ENCODE measurements at places on chromosomes 13 and 19.
A peak's percentile ranks its signal among the peaks of the same experiment; 100 is the strongest.

DNA sequence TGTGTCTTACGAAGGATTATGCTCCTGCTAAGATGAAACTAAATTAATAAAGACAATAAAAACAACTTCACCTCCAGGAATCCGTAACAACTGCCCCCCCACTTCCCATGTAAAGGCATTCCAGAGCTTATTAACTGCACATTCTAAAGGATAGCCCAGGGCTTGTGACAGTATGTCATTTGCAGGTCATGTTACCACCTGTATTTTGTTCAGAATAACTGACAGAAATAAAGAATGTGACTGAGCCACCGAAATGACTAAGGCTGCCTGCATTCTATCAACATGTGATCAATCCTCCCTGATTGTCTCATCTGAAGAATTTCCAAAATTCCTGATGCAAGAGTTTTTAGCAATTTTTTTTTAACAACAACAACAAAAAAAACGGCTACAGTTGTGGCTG lies 117.2 kb downstream of the MIPEP start:
- no peak for DNase-seq

DNA sequence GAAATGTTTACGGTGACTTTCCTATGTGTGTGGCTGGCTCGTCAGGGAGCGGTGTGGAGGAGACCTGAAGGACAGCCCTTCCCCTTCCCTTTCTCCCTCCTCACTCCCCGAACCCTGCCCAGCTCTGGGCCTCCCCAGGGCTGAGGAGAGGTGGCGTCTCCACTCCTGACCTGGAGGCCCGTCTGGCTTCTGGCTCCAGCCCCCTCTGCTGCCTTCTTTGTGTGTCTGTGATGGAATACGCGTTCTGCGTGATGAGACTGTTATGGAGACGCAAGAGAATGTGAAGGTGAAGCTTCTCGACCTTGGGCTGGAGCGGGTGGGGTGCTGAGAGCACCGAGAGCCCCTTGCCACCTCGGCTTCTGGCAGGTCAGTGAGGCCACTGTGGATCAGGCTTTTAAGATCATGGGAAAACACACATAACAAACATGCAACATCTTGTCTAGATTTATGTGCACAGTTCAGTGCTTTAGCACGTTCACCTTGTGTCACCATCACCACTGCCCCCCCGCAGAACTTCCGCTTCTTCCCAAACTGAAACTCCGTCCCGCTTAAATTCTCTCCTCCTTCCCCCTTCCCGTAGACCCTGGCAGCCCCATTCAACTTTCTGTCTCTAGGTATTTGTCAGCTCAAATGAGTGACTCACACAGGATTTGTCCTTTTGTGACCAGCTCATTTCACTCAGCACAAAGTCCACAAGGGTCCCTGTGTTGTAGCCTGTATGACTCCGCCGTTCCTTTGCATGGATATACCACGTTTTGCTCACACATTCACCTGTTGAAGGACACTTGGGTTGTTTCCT lies 24.7 kb downstream of the ATP11A start:
- no peak for DNase-seq

GRCh38 chr13:66405908-66406802 lies 824.0 kb downstream of the PCDH9 start:
- no peak for DNase-seq

- peak; percentile 16 for DNase-seq
These were observed 185.4 kb downstream of the KDM4B start for GRCh38 chr19:5154129-5154798.

DNA sequence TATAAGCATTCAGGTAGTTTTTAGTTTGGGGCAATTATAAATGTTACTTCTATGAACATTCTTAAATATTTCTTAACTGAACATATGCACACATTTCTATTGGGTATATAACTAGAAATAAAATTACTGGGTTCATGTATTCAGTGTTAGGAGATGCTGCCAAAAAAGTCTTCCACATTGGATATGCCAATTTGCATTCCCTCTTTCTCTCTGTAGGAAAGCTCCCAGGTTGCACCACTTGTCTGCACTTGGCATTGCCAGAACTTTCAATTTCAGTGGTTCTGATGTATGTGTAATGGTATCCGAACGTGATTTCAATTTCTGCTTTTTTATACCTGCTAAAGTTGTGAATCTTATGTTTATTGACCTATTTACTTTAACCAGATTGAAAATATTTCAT lies 972.1 kb upstream of the PRR20A start:
- DNase-seq = no peak

DNA sequence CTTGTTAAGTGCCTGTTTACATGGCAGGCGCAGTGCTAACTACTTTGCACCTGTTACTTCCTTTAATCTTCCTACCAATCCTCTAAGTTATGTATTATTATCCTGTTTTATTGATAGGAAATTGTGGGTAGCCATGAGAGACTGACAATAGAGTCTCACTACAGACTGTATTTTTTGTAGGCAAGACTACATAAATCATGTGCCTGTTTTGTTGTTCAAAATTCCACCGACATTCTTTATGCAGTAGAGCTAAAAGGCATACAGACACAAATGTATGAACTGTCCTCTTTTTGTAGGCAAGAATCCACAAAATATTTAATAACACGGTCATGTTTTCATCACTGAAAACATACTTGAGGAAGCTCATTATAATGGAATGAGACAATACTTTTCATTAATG lies 205.5 kb downstream of the NALCN start:
- no peak for DNase-seq

GRCh38 chr13:111165241-111166010 lies 50.3 kb downstream of the ARHGEF7 start:
- no peak for DNase-seq

- no peak for DNase-seq
These were observed 253.8 kb downstream of the KLF12 start for GRCh38 chr13:73880365-73880764.

DNA sequence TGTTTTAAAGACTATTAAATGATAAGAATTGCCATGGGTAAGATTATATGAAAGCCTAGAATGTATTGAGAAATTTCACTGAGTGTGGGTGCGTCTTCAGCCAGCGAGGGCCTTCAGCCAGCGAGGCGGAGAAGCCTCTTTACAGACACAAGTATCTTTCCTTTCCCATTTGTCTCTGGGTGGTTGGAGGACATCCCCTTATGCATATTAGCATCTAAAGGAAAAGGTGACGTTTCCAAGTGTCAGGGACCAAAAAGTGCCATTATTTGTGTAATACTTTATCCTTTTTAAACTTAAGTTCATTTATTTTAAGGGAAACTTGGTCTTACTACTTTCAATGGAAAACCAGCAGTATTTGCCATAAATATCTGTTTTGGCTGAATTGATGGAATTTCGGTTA lies 22.2 kb downstream of the SMARCA4 start:
- DNase-seq = no peak

DNA sequence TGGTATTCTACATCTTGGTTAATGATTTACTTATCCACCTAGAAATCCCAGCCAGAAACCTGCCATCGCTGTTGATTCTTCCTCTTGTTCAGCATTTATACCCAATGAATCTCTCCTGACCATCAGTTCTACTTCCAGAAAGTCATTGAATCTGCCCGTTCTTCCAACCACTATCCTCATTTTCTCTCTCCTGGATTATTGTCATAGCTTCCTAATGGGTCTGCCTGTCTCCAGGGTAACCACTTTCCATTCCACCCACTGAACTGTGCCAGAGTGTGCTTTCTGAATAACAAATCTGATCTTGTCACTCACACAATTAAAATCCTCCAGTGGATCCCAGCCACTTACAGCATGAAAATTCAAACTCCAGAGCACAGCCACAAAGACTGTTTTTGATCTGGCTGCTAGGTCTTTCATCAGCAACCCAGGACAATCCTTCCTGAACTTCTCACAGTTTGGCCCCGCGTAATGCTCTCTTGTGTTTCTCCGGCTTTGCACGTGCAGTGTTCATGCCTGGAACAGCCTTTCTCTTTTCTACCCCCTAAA lies 330.6 kb downstream of the SPRY2 start:
- DNase-seq = no peak

DNA sequence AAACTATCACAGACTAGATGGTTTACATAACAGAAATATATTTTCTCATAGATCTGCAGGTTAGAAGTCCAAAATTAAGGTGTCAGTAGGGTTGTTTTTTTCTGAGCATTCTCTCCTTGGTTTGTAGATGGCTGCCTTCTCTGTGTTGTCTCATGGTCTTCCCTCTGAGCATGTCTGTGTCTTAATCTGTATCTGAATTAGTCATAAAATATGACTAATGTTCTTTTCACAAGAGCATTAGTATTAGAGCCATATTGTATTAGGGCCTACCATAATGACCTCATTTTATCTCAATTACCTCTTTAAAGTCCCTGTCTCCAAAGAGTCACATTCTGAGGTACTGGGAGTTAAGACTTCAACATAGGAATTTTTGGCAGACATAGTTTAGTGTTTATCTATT lies 77.2 kb upstream of the OBI1 start:
- DNase-seq = no peak

- no peak for DNase-seq
These were observed 16.4 kb upstream of the SELENOW start for GRCh38 chr19:47762151-47762550.

DNA sequence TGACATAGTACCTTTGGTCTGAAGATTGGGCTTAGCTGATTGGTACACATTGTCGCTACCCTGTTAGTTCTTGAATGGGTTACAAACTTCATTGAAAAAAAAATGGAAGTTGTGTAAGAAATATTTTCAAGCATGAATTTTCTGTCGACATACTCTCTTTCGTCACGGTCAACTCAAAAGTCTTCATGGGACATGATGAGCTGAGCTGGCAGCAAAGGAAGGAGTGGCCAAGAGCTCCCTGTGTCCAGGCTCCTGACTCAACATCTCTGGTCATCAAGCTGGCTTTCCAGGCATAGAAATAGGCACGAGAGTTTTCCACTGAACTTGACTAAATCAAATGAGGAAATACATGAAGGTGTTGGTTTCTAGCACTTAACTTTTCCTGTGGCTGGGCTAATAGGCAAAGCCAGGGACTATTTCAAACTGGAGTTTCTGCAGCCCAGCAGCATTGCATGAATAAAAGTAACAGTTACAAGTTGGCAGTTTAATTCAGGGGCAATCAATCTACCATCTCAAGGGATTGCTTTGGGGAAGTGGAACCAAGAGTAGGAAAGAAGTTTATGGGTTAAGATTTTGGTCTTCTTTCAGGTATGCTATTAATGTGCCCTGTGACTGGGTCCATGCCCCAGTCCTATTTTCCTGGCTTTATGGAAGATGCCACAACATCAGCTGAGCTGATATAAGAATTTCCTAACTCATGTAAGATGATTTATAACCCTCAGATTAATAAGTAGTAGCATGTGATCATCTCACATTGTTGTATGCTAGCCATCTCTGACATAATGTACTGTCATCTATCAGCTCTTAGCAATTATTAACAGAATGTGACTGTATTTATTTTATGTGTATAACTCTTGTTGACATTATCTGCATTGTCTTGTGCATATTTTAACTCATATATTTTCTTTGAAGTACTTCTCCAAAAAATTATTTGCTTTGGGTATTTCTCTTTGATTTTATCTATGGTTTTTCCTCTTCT lies 385.8 kb downstream of the DLEU7 start:
- peak; percentile 61 for DNase-seq

- no peak for DNase-seq
These were observed 10.6 kb downstream of the GPC5 start for GRCh38 chr13:91408971-91409370.

DNA sequence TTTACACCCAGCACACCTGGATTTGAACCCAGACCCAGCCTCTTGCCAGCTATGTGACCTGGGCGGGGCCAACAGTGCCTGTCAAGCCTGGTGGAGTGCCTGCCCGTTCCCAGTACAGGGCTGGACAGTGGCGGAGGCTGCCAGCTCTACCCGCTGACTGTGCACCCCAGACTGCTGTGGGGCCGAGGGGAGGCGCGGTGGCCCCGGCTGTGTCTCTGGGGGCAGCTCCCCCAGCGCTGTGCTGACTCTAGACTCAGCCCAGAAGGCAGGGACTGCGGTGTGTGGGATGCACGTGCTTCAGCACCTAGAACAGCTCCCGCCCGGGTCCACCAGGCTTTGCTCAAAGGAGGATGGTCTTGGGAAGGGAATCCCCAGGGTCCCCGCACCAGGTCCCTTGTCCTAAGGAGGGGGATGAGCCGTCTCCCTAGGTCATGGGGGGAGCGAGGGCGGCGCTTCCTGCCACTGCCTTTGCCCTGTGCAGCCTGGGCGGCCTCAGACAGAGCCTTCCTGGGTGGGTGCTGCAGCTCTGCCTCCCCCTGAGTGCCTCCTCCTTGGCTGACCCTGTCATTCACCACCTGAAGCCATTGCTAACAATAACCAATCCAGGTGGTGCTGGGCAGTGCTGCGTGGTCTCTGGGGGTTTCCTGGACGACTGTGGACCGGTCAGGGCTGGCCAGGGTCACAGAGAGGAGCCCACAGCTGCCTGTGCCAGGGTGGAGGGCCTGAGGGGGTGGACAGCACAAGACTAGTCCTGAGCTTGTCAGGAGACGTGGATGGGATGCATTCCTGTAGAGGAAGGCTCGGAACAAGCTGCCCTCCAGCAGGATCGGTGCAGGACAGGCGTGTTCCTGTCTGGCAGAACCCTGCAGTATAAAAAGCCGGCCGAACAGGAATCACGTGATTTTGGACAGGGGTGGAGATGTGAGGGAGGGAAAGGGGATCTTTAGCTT lies 18.6 kb downstream of the TMEM255B start:
- DNase-seq = peak; percentile 12

DNA sequence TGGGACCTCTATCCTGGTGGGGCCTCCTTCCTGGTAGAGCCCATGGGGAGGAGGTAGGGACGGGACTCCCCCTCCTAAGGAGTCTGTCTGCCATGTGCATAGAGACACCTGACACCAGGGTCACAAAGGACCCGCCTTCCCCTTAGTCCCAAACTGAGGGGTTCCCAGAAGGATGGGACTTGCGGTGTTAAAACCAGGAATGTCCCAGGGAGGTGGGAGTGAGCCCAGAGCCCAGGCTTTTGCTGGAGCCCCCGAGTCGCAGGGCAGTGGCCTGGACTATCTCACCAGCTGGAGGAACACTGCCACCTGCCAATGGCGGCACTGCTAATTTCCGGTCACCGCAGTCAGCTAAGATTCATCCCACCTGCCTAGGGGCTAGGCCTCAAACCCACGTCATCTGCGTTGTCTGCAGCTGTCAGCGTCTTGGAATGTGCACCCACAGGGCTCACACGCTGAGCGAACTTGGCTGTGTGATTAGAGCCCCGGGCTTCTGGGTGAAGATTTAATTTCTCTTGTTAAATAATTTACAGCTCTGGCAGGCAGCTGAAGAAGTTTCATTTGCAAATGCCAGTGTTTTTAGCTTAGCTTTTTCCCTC lies 31.9 kb upstream of the ATP11A start:
- no peak for DNase-seq

GRCh38 chr13:73696271-73696670 lies 437.9 kb downstream of the KLF12 start:
- DNase-seq = no peak

DNA sequence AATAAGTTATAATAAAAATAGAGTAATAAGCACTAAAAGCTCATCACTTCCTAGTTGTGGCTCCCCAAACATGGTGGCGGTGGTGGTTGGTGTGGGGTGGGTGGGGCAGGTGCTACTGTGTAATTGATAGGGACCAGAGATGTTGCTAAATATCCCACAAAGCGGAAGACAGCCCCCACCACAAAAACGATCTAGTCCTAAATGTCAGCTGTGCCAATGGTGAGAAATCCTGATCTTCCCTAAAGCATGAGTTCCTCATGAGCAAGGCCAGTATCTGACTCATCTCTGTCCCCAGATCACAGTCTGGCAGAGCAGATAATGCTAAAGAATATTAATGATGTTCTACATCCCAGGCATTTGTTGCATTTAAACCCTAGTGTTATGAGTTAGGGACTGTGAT lies 1.9 kb upstream of the EDDM13 start:
- peak; percentile 87 for DNase-seq

Data from suppressor macrophage (primary cell).